Left renal pelvis (tissue), 4 donors: ENCODE measurements at places on chromosomes 4 and X. TPM values are rescaled to one million over a fixed set of nuclear protein-coding genes. Genes with fewer than 3 reads are reported as not detected.
A peak's percentile ranks its signal among the peaks of the same experiment; 100 is the strongest.

DNA sequence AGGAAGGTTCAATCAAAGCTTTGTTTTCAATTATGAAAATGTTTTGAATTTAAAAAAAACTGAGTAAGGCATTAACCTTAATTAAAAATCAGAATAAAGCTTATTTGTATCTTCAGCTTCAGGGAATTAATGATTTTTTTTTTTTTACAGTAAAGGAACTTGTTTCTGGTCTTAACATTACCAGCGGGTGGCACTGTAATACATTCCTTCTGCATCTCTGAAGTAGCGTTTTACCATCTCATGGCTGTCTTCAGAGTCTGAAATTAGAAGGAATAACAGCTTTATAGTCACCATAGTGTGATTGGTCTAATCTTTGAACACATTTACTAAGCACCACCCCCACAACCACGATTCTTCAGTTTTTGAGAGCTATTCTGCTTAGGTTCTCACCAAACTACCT lies 102.6 kb downstream of the IL1RAPL2 start:
- DNase-seq: peak; percentile 12

WDR17 gene
- 7.4 TPM for polyA plus RNA-seq

DNA sequence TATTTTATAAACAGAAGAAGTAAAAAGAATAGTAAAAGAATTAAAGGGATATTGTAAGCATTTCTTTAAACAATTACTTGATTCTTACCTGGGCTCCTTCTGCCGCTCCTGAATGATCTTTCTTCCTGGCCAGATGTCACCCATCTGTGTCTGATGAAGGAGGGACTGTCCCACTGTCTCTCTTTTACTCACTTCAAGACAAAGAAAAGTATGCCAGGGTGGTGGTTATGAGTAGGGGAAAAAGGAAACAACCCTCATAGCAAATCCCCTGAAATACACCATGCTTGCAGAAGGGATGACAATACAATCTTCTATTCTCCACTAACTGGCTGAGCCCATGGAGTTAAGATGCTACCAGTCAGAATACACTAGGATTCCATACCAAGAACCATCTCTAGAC lies 31.1 kb downstream of the SYTL4 start:
- no peak for DNase-seq

DNA sequence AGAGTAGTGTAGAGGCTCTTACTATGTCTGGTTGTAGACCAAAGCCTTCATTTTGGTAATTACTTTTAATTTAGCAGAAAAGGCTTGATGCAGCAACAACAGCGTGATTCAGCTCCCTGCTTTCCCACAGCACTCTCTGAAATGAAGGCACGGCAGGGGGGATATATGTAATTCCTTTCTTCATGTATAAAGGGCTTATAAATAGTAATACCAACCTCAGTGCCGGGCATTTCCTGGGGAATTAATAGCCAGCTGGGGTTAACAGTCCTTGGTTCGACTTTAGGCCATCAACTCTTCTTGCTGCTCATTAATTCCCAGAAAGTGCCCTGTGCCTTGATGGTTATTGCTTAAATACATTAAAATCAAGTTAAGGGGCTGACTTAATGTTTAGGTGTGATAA lies 669.0 kb downstream of the ZNF674 start:
- DNase-seq: no peak

TIMM8A gene
- polyA plus RNA-seq: 21.4 TPM

DNA sequence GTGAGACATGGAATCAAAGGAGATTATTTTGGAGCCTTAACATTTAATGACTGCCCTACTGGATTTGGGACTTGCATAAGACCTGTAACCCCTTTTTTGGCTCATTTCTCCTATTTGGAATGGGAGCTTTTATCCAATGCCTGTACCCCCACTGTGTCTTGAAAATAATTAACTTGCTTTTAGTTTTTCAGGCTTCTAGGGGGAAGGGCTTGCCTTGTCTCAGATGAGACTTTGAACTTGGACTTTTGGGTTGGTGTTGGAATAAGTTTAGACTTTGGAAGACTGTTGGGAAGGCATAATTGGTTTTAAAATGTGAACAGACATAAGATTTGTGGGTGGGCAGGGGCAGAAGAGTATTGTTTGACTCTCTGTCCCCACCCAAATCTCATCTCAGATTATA lies 189.1 kb upstream of the POU3F4 start:
- DNase-seq: no peak

DNA sequence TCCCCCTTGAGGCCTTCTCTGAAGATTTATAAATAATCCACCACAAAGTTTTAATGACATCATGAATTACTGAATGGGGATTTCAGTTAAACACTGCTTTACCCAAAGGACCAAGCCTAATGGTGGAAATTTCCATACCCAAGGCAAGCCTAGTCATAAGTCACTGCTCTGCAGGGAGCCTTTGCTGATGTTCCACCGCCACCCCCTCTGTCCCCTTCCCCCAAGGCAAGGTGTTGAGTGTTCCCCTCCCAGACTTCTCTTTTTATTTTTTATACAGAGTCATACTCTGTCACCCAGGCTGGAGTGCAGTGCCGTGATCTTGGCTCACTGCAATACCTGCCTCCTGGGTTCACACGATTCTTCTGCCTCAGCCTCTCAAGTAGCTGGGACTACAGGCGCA lies 76.4 kb upstream of the FUNDC1 start:
- DNase-seq: no peak

- DNase-seq: no peak
Observed at GRCh38 chrX:138849521-138849920, 138.0 kb upstream of the FGF13 start.

NKRF gene
- polyA plus RNA-seq: 14.5 TPM

DNA sequence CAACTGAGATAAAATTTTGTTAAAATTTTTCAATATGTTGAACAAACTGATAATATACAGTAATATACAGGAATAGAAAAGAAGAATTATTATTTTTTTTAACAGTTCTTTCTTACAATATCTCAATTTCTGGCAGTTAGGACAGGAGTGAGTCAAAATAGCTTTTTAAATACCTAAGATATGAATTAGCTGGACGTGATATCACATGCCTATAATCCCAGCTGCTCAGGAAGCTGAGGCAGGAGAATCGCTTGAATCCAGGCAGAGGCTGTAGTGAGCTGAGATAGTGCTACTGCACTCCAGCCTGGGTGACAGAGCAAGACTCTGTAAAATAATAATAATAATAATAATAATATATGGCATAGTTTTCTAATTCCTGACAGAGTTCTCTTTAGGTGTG lies 1039.3 kb downstream of the STPG2 start:
- no peak for DNase-seq

GRCh38 chrX:110086916-110087484 lies 84.1 kb downstream of the TMEM164 start:
- no peak for DNase-seq

CPE gene
- polyA plus RNA-seq: 146 TPM

- no peak for DNase-seq
Observed at GRCh38 chr4:153571006-153571545, 104.9 kb downstream of the TMEM131L start.

ADH1C gene
- 19.6 TPM for polyA plus RNA-seq

DNA sequence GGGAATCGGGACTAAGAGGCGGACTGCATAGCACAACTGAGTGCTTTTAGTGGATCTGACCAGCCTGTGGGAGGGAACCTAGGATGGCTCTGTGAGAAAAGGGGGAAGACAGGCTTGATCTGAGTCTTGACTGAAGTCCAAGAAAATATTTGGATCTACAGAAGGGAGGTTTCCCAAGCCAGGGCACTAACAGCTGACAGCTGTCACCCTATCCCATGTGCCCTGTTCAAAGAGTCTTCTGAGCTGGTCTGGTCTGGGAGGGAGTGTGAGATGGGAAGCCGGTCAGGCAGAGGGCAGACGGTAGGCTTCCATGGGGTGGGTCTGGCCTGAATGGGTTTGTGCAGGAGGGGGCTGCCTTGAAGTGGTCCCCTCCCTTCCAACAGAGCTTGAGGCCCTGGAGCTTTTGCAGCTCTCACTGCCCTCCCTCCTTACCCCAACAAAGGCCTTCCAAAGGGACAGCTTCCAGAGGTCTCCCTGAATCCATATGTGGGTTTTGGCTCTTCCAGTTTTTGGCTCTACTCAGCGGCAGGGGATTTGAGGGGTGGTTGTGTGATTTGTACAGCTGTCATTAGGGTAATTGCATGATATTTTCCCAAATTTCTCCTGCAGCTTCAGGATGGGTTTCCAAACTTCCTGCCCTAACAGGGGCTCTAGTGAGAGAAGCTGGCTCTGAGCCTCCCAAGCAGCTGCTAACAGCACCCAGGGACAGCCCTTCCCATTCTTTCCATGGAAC lies 643.7 kb downstream of the BCOR start:
- no peak for DNase-seq

ZNF41 gene
- 14.2 TPM for polyA plus RNA-seq

DNA sequence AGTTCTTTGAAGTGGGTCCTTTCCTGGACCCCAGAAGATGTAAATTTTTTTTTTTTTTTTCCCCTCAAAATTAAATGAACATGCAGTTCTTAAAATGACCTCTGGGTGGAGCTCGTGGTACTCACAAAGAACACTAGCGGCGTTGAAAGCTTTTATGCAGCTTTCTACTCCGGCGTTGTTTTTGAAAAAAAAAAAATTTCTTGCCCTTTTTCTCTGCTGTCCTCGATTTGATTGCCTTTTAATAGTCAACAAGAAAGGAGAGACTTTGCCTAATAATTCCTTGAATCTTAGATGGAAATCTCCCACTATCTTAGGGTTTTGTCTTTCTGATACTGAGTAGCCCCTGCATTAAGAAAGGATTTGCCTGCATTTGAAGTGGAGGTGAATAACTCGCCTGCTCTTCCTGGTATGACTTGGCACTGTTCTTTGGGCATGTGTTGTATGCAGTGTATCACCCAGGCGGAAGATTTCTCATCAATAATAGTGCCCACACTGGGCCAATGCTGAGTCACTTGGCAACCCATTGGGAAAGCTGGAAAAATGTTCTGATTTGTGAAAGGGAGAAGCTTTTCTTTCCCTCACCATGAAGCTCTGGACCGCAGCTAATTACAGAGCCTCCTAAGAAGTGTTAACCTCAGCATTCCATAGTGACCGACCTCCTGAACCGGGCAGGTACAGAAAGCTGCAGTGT lies 104.0 kb downstream of the PHEX start:
- DNase-seq: no peak

KIAA1210 gene
- polyA plus RNA-seq: 10.6 TPM

DNA sequence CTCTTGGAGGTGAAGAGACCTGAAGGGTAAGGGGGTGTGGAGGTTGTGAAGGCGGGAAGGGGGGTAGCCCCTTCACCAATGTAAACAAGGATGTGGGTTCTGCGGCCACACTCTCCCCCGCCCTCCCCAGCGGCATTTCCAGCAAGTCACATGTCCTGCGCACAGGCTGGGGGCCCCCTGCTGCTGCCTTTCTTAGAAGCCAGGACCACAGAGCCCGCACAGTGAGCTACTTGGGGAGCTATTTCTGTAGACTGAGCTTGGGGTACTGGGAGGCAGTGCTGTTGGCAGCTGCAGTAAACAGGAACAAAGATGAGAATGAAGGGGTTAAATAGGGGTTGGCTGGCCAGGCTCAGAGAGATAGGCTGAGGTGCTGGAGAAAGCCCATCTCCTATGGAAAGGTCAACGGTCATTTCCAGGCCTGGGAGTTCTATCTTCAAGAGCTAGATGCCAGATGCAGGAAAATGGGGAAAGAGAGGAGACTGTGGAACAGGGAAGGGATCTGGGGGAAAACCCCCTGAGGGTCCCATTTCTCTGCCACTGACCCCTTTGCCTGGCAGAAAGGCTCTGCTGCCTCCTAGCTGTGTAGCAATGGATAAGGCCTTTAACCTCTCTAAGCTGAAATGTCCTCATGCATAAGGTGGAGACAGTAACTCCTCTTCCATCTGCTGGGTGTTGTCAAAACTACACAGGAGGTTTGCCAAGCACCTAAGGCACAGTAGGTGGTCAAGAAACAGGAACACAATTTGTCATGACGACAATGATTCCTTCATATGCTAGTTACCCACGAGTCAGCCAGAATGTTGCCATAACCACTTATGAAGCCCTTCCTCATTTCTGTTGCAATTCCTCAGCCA lies 18.5 kb upstream of the PIM2 start:
- no peak for DNase-seq

- no peak for DNase-seq
Observed at GRCh38 chr4:118005883-118006282, 28.4 kb upstream of the NDST3 start.

DNA sequence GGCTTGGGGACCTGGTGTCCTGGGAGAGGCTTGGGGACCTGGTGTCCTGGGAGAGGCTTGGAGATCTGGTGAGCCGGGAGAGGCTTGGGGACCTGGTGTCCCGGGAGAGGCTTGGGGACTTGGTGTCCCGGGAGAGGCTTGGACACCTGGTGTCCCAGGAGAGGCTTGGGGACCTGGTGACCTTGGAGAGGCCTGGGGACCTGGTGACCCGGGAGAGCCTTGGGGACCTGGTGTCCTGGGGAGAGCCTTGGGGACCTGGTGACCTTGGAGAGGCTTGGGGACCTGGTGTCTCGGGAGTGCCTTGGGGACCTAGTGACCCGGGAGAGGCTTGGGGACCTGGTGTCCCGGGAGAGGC lies 12.6 kb downstream of the SHOX start:
- no peak for DNase-seq

LRCH2 gene
- polyA plus RNA-seq: 11.5 TPM

DNA sequence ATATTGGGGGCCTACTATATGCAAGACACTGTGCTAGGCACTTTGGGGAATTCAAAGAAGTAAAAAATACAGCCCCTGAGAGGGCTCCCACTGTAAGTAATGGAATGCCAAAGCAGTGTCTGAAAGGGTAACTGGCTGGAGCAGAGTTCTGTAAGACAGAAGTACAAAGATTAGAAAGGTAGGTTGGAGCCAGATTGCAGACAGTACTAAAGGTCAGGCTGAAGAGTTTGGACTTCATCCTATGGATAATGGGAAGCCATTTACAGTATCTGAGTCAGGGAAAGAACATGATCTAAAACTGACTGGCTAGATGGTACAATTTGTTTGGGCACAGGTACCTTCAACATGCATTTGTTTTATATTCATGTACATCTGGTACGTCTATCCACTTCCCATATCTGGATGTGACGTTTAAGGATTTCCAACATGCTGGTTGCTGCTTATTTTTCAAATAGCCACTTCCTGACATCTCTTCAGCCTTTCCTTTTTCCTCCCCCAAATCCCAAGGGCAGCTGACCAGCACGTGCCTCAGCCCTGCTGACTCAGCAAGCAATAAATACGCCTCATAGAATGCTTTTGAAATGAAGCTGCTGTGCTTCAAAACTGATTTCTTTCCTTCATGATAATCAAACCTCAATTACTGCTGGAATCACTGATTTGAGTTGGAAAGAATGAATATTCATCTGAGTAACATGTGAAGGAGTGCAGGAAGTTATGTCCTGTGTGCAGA lies 9.5 kb downstream of the ENOX2 start:
- no peak for DNase-seq

- DNase-seq: no peak
Observed at GRCh38 chr4:40952217-40952616, 202.5 kb downstream of the NSUN7 start.

CDKL2 gene
- 15.2 TPM for polyA plus RNA-seq

DNA sequence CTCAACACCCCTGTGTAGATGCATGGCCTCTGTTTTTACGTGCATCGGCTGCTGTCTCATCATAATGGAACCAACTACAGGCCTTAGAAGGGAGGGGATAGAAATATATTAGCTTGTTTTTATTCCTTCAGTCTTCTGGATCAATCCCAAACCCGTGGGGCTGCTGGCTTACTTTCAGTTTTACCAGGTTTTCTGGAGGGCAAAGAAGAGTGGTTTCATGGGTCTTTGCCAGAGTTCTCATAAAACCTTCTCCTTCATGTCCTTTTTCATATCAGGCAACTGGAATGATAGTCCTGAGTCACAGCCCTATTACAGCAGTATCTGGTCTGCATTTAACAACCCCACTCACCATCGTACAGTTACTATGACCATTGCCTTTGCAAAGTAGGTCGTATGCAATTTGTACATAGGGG lies 34.6 kb downstream of the PPP2R2C start:
- no peak for DNase-seq

FAT4 gene
- polyA plus RNA-seq: 33.8 TPM
